ENCODE measurements at places on chromosomes 2 and 18.

DNA sequence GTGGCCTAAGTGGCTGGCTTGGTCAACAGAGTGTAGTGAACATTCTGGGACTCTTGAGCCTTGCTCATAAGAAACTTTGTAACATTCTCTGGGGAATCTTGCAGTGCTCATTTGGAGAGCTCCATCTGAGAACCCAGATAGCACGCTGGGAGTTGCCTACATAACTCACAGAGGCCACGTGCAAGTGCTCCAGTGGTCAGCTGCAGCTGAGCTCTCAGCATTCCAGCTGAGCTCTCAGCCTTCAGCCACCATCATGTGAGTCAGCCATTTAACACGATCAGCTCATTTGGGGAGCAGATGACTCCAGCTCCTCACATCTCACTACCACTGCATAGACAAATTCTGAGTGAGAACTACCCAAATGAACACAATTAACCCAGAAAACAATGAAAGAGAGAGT lies 25.5 kb upstream of the CTNNA2 start:
- no peak for DNase-seq

DNA sequence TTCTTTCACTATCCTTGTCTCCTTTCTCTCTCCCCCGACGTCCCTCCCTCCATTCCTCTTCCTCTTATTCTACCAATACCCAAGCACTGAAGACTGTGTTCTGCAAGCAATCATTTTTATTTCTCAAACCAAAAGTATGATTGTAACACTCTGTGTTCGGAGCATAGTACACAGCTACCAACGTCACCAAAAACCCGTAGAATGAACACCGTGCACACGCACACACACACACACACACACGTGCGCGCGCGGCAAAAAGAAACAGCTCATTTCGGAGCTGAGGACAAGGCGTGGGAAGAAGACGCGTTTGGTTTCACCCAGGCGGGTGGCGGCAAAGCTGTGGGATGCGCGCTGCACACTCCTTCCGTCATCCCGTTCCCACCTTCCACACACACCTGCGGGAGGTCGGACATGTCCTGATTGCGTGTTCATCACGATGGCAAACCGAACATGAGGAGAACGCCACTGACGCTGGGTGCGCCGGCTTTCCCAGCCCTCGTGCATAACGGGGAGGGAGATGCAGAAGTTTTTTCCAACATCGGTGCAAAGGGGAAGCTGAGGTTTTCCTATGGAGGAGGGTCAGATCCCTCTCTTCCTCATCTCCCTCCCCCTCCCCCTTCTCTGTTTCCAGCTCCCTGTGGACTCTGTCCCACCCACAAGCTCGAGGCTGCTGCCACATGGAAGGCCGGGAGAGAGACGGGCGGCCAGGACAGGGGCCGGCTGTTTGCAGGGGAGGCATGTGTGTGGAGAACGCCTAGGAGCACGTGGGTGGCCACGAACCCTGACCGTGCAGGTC lies 20.4 kb downstream of the MBP start:
- DNase-seq: peak; percentile 14

- no peak for DNase-seq
Observed at GRCh38 chr2:14567561-14567960, 65.0 kb upstream of the LRATD1 start.

GRCh38 chr2:30756051-30756719 lies 51.1 kb downstream of the CAPN13 start:
- no peak for DNase-seq

DNA sequence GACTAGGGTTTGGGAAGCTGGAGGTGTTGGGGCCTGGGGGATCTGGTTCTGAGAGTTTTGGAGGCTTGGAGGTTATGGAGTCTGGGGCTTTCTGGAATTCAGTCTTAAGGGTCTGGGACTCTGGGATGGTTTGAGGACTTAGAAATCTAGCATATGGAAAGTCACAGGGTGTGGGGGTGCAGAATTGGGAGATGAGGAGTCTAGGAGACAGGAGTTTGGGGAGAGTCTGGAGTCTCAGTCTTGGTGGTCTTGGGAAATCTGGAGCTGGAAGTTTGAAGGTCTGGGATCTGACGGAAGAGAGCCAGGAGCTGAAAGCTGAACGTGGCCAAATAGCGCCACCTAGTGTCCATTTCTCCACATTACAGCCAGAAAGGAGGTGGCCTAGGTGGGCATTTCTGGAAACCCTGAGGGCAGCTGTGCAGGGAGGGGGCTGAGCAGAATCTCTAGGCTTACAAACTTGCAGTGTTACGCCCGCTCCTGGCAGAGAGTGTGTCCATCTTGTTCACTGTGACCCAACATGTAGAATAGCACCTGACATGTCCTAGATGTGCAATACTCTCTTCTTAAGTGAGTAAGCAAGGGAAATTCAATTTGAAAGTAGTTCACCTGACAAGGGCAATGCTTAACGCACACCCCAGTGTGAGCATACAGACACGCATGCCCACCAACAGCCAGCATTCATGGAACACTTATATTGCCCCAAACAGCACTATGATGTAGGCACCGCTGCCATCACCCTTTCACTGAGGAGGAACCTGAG lies 204.8 kb downstream of the TFCP2L1 start:
- DNase-seq: peak; percentile 60
